ENCODE measurements at places on chromosomes 11 and 22.

DNA sequence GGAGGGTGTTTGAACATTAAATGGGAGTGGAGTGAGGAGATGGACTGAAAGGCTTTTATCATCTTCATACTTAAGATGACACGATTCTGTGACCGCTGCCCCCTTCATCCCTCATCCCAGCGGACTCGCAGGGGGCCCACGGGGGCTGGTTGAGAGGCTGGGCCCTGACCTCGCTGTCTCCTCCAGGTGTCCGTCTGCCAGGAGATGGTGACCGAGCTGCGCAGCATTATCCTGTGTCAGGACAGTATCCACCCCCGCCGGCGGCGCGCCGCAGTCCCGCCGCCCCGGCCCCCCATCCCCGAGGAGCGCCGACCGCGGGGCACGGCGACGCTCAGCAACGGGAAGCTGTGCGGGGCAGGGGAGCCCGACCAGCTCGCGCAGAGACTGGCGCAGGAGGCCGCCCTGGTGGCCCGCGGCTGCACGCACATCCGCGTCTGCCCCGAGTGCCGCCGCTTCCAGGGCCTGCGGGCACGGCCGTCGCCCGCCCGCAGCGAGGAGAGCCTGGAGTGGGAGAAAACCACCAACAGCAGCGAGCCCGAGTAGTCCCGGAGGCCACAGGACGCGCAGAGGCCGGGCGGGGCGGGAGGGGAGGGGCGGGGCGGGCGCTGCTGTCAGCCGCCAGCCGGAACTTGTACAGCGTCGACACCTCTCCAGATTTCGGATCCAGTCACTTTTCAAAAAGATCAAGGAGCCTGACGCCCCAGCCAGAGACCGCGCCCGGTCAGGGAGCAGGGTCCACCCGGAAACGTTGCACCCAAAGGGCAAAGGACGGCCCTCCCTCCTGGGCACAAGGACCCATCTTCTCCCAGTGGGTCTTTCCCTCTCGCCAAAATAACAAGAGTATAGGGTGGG lies 38.0 kb upstream of the TBCEL start:
- DNase-seq = peak; percentile 66

- no peak for DNase-seq
Observed at GRCh38 chr22:30178181-30179126, 68.1 kb downstream of the LIF start.

DNA sequence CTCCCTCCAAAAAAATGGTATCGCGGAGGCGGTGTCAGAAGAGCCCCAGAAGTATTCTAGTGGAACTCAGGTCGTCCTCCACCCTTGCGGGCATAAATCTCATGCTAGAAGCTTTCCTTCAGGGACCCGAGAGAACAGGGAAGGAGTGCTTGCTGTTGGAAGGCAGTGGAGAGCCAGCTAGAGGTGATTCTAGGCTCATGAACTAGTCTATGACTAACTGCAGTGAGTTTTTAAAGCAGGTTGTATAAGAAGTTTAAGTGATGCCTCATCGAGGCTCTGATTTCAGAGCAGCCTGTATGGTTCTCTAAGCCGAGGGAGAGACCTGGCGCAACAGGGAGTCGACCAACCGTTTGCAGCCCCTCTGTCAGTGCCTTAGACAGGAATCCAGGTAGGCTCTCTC lies 85.7 kb downstream of the TBC1D22A start:
- no peak for DNase-seq

DNA sequence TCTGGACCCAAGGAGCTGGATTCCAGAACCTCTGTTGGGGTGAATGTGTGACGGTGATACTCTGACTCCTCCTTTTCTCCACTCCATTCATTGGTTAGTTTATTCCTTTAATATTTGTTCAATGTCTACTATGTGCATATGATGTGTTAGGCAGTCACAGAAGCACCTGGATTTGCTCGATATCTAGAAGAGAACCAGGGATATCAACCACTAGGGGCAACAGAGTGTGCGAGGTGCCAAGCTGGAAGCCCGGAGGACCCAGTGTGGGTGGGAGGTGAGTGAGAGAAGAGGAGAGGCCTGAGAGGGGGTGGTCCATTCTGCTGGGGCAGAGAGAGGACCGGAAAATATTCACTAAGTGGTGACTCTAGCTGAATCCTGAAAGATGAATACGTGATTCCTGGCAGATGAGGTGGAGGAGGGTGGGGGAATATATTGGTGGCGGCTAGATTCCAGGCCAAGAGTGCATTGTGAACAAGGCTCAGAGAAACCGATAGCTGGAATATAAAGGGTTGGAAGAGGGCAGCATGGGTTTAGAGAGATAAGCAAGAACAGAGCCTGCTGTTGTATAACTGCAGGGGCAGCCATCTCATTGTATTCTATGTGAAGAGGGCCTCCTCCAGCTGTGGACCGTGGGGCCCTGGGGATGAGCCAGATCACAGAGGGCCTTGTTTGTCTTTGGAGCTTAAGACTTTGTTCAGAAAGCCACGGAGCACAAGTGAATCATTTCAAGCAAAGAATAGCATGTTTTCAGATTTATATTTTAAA lies 6.9 kb upstream of the TIMP3 start:
- no peak for DNase-seq

DNA sequence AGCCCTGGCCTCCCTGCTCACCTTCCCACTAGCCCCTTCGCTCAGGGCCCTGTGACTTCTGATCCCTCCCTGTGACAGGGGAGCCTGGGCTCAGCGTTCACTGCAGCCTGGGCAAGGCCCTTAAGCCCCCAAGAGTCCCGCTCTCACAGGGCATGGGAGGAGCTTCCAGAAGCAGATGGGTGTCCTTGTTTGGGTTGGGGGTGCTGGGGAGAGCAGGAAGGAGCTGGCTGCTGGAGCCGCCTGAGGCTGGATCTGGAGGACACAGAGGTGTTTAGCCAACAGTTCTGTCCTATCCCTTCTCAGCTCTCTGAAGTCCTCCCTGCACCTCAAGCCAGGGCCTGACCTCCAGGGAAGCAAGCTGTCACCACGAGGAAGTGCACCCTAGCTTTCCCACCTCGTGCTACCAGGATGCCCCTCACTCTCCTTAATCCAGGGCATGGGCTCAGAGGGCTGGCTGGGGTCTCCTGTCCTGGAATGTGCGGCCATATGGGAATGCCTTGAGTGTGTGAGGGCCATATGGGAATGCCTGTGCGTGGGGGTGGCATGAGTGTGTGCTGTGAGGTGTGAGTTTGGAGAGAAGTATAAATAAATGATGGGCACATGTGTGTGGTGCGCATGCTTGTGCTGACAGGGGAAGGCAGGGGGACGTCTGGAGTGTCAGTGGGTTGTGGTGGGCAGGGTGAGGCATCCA lies 25.0 kb upstream of the TUB start:
- no peak for DNase-seq
